ENCODE measurements at places on chromosomes 6 and 20.
A peak's percentile ranks its signal among the peaks of the same experiment; 100 is the strongest.

- no peak for DNase-seq
Observed at GRCh38 chr6:63764318-63764916, 128.8 kb downstream of the PHF3 start.

GRCh38 chr6:157061770-157062594 lies 261.3 kb downstream of the TMEM242 start:
- no peak for DNase-seq

DNA sequence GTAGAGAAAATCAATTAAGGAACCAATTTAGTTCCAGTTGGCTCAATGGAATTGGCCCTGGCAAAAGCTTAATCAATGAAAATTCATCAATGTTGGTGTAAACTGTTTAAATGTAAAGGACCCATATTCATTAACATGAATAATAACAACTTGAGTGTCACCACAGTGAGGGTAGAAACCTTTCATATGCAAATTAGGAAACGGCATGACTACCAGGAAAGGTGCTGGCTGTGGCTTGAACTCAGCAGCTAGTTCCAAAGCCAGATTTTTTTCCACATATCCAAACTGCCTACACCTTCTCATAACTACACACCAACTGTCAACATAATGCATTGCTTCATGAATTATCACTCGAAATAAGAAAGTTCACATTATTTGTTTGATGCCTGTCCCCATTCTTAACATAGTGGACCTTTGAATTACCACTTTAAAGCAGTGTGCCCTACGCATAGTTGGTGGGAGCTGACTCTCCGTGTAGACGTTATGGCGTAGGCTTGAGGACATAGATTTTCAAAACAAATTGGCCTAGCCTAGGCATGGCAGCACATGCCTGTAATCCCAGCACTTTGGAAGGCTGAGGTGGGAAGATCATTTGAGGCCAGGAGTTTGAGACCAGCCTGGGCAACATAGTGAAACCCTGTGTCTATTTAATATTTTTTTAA lies 19.7 kb downstream of the PBOV1 start:
- DNase-seq = no peak

- no peak for DNase-seq
Observed at GRCh38 chr6:138230759-138231380, 12.6 kb upstream of the PBOV1 start.

GRCh38 chr6:137641474-137642077 lies 147.4 kb upstream of the OLIG3 start:
- DNase-seq = peak; percentile 51

DNA sequence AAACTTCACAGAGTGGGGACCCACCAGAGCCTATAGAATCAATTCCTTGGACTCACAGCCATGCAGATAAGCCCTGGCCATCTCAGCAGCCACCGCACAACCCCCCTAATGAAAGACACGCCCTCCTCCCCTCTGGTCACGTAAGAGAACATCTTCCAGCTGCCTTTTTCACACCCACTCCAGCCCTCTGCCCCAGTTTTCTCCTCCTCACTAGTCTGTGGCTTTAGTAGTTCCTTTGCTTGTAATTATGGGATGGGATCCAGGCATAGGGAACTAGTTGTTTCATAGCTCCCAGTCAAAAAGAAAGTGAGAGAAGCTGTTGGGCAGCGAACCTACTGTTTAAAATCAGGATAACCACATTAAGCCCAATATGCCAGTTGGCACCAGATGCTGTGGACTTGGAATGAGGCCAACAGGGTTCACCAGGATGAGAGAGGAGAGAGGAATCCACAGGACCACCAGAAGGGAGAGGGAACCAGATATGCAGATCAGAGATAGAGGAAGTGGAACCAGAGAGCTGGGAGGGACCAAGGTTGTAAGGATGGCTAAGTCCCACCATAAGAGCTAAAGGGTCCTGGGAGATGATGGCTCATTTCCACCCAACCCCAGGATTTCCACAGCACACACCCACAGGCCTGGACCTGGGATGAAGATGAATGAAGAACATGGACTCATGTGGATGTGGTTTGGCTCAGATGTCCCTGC lies 9.0 kb upstream of the BTN3A1 start:
- no peak for DNase-seq

GRCh38 chr6:40965046-40965445 lies 74.0 kb downstream of the UNC5CL start:
- DNase-seq = no peak

GRCh38 chr6:151658091-151658490 lies 149.4 kb upstream of the ESR1 start:
- DNase-seq = no peak

GRCh38 chr20:41061155-41061554 lies 32.5 kb downstream of the TOP1 start:
- DNase-seq = no peak

Measured in activated T-cell treated with anti-CD3 and anti-CD28 coated beads, Interleukin-2, amount 50 U/mL, for 1 hour (primary cell).